ENCODE measurements at places on chromosomes 11 and 22. TPM values are rescaled to one million over a fixed set of nuclear protein-coding genes. Genes with fewer than 3 reads are reported as not detected.
A peak's percentile ranks its signal among the peaks of the same experiment; 100 is the strongest.

MCM5 gene
- 80.9 TPM for total RNA-seq

MS4A3 gene
- 1.4 TPM for total RNA-seq

DNA sequence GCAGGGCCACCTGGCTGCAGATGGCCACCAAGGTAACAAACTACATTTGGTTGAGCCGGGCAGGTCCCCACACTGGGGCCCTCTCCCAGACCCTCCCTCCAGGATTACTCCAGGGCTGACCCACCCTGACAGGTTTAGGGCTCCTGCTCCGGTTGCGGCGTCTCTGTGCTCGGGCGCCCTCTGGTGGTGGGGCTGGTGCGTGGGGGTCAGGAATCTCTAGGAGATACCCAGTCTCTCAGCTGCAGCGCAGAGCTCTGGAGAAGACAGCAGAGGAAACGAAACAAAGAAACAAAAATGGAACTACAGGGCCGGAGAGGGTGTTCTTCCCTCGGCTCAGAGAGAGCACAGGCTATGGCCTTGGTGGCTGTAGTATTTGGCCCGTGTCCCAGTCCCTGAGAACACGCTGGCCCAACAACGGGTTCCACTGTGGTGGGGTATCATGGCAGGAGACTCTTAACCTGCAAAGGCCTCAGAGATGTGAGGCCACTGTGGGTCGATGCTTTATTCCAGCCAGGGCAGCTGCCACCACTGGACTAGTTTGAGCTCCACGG is 2.4 kb downstream of the C11orf96 start:
- peak; percentile 72 for DNase-seq
- H3K4me1 ChIP-seq, result peaks cover 8% of the 10 kb centered on the region
- H3K36me3 ChIP-seq, result peaks cover 3% of the 10 kb centered on the region
- H3K27ac ChIP-seq, result no peak overlapping the region
- no peak overlapping the region for H3K4me3 ChIP-seq

- H3K4me3 ChIP-seq, result no peak overlapping the region
- no peaks in the 10 kb centered on the region for H3K4me1 ChIP-seq
- no peaks in the 10 kb centered on the region for H3K27me3 ChIP-seq
- peaks cover 5% of the 10 kb centered on the region for H3K36me3 ChIP-seq
Observed at GRCh38 chr22:32517488-32517887, 42.9 kb downstream of the FBXO7 start.

DNA sequence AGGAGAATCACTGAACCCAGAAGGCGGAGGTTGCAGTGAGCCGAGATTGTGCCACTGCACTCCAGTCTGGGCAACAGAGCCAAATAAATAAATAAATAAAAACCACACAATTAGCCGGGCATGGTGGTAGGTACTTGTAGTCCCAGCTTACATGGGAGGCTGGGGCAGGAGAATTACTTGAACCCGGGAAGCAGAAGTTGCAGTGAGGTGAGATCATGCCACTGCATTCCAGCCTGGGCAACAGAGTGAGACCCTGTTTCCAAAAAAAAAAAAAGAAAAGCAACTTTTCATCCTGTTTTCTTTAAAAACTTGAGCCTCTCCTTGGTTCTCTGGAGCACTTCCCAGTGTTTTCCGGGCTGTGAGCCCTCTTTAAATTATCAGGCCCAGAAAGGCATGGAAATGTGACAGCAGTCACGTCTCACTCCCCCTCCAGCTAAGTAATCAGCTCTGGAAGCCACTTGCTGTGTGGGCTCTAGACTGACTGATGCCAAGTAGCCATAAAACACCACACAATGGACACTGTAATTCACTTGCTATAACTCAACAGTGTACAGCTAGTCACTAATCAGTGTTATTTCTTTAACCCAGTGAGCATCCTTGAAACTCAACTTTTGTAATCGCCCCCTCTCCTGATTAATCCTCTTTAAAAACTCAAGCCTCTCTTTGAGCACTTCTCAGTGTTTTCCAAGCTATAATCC is 13.0 kb upstream of the MCHR1 start:
- H3K27me3 ChIP-seq, result peaks cover 1% of the 10 kb centered on the region
- no peak for DNase-seq
- no peaks in the 10 kb centered on the region for H3K36me3 ChIP-seq
- peaks cover 31% of the 10 kb centered on the region for H3K4me1 ChIP-seq
- no peak overlapping the region for H3K4me3 ChIP-seq

GRCh38 chr22:32286290-32286840 is 31.2 kb upstream of the SLC5A4 start:
- no peak overlapping the region for H3K27ac ChIP-seq
- peaks cover 3% of the 10 kb centered on the region for H3K4me1 ChIP-seq
- H3K4me3 ChIP-seq, result no peak overlapping the region
- H3K36me3 ChIP-seq, result peaks cover 15% of the 10 kb centered on the region
- DNase-seq, result no peak

DNA sequence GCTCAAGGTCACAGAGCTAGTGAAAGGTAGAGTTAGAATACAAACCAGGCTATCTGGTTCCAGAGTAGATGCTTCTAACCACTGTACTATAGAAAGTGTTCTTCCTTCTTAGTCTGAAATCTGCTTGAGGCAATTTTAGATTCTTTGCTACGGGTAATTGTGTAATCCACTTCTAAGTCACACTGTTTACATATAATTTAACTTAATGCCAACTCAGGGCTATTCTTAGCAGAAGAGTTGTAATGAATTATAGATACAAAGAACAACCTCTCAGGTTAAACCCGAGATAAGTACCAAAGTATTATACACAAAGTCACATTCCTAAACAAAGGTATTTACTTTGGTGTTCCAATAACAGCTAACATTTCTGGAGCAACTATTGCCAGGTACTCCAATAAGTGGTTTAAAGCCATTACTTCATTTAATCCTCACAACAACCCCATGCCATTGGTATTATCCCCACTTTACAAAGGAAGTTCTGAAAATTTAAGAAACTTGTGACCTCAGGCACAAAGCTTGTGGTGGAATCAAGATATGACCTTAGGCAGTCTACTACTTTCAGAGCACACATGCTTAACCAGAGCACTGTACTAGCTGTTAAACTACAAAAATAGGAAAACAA is 31.1 kb upstream of the DDI1 start:
- no peak for DNase-seq
- H3K4me3 ChIP-seq, result no peak overlapping the region
- H3K4me1 ChIP-seq, result no peaks in the 10 kb centered on the region
- H3K36me3 ChIP-seq, result no peaks in the 10 kb centered on the region
- no peaks in the 10 kb centered on the region for H3K27me3 ChIP-seq
